ENCODE measurements at places on chromosomes 4 and X.
A peak's percentile ranks its signal among the peaks of the same experiment; 100 is the strongest.

GRCh38 chrX:21959362-21960051 is 19.0 kb downstream of the SMS start:
- DNase-seq = no peak

GRCh38 chr4:3009422-3009821 is 46.1 kb downstream of the GRK4 start:
- DNase-seq = no peak

- no peak for DNase-seq
Observed at GRCh38 chrX:43878906-43879526, 3.2 kb downstream of the MAOB start.

- no peak for DNase-seq
Observed at GRCh38 chr4:170079981-170080380, 9.8 kb downstream of the AADAT start.

GRCh38 chrX:4627414-4627813 is 914.0 kb upstream of the PRKX start:
- no peak for DNase-seq

DNA sequence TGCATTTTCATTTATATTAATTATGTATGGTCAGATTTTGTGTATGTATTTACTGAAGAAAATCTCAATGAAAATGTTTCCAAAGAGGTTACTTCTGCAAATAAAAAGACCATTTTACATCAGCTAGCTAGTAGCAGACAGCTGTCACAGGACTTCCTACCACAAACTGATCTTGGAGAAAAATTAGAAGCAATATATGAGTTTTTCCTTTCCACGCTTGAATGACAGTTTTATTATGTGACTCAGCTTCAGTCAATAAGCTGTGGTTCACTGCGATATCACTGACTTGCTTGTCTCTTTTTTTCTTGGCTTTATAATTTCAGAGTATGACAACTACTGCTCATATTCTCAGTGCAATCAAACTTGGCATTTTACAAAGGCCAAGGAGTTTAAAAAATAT is 787.4 kb upstream of the GALNTL6 start:
- DNase-seq = no peak

DNA sequence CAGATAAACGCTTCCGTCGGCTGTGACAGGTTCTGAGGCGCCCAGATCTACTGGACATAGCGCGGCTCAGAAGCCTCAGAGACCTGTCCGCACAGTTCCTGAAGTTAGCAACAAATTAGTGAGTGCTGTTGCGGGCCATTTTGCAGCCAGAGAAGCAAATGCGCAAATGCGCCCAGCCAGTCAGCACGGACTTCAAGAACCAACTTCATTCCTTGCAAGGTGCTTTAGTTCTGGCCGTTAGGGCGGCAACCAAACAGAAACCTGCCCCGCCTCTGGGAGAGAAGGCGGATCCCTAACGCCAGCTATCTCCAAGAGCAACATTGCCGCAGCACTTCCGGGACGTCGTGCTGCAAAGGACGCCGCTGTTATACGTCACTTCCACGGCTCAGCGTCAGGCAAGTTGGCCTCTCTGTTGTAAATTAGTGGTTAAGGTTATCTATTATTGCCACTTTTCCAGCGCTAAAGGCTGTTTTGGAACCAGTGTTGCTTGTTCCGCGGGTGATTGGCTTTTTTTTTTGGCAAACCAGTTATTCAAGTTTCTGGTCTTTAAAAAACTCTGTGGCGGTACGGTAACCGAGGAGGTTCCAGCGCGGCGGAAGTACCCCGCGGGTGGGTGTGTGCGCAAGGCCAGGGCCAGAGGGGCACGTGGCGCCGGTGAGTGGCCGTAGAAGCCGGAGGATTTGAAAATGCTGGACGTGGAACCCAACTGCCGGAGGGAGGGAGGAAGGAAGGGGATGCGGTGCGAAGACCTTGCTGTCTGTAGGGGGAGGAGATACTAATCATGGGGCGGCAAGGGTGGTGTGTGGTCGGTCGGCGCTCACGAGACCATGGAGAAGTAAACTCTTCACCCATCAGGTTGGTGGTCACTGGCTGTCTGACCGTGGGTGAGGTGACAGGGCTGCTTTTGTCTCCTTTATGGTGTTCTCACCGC is at the start of gene GAR1:
GAR1 (plus strand) TSS at position 612 of the 931 bp plus-strand sequence. CDS start 403 bp downstream, outside the sequence.
- DNase-seq = peak; percentile 96

DNA sequence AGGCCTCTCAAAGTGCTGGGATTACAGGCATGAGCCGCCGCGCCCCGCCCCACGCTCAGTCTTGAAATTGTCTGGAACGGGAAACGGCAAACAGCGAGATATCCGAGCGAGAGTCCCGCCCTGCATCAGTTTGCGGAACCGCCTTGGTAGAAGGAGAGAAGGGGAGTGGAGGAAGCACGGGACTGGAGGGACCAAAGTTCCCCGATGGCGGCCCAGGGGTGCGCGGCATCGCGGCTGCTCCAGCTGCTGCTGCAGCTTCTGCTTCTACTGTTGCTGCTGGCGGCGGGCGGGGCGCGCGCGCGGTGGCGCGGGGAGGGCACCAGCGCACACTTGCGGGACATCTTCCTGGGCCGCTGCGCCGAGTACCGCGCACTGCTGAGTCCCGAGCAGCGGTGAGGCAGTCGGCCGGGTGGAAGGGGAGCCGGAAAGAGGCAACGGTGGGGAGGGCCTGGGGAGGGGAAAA is at the start of gene BST1:
BST1 (plus strand) TSS at position 125 of the 463 bp plus-strand sequence; CDS start at position 205, 80 bp downstream.
- DNase-seq = peak; percentile 75

DNA sequence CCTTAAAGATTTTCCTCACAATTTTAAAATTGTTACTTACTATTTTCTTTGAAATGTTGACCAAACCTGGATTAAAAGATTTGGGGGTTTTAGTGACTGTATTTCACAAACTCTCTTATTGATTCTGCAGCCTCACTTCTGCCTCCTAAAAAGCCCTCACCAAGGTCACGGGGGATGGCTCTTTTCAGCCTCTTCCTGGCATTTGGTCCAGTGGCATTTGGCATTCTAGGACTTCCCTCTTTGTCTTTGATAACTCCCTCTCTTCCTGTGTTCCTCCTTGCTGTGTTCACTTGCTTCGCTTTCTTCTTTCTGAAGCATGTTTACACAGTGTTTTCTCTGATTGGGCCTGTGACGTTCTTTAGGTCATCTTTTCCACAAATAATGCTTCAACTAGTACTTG is 21.5 kb downstream of the PKD2 start:
- DNase-seq = no peak

GRCh38 chr4:73803213-73803612 is 33.3 kb upstream of the CXCL6 start:
- DNase-seq = no peak

- no peak for DNase-seq
Observed at GRCh38 chrX:139890991-139891700, 41.7 kb downstream of the ATP11C start.

- DNase-seq = no peak
Observed at GRCh38 chrX:9308426-9308825, 156.4 kb upstream of the TBL1X start.

Measured in retina (tissue), 1 donor.